ENCODE measurements at places on chromosomes 2 and 18. TPM values are rescaled to one million over a fixed set of nuclear protein-coding genes. Genes with fewer than 3 reads are reported as not detected.

The ASXL3 gene
- not detected for total RNA-seq

The CNTNAP5 gene
- total RNA-seq = not detected

The RAD51AP2 gene
- not detected for total RNA-seq

The SLC9A4 gene
- total RNA-seq = 0.07 TPM

The RETSAT gene
- total RNA-seq = 24.7 TPM

The TRAK2 gene
- total RNA-seq = 58.3 TPM

DNA sequence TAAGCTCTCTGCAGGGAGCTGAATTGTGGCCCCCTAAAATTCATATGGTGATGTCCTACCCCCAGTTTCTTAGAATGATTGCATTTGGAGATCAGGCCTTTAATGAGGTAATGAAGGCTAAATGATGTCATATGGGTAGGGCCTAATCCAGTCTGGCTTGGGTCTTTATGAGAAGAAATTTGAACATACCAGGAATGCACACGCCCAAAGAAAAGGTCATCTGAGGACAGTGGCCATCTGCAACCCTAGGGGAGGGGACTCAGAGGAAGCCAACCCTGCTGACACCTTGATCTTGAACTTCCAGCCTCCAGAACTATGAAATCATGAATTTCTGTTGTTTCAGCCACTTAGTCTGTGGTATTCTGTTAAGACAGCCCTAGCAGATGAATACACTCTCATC lies 426.7 kb downstream of the EPHA4 start:
- no peak for DNase-seq

DNA sequence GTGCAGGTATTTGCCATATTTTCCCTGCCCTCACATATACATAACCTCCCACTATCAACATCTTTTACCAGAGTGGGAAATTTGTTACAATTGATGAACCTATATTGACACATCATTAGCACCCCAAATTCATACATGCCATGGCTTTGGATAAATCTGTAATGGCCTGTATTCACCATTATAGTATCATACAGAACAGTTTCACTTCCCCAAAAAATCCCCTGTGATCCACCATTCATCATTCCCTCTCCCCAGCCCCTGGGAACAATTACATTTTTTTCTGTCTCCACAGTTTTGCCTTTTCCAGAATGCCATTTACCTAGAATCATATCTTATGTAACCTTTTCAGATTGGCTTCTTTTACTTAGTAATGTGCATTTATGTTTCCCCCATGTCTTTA lies 494.5 kb downstream of the RNF144A start:
- DNase-seq = no peak

- no peak for DNase-seq
Measured at GRCh38 chr18:27449104-27449503, 264.0 kb upstream of the CHST9 start.

GRCh38 chr2:198055716-198056115 lies 251.3 kb downstream of the PLCL1 start:
- DNase-seq = no peak

- DNase-seq = no peak
Measured at GRCh38 chr2:235143789-235144188, 192.0 kb downstream of the SH3BP4 start.

- DNase-seq = no peak
Measured at GRCh38 chr2:133541376-133541775, 26.9 kb downstream of the NCKAP5 start.

DNA sequence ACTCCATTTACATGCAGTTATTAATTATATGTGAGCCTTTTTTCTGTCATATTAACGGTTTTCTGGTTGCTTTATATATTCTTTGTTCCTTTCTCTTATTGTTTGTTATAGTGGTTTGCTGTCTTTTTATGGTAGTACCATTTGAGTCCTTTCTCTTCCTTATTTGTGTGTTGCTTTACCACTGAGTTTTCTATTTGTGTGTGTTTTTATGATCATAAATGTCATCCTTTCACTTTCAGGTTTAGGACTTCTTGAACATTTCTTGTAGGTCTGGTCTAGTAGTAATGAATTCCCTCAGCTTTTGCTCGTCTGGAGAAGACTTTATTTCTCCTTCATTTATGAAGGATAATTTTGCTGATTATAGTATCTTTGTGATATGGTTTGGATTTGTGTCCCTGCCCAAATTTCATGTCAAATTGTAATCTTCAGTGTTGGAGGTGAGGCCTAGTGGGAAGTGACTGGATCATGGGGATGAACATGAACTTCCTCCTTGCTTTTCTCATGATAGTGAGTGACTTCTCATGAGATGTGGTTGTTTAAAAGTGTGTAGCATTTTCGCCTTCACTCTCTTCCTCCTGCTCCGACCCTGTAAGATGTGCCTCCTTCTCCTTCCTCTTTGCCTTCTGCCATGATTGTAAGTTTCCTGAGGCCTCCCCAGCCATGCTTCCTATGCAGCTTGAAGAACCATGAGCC lies 11.5 kb downstream of the GCC2 start:
- no peak for DNase-seq

- DNase-seq = peak; percentile 34
Measured at GRCh38 chr18:76212960-76213359, 282.1 kb downstream of the ZNF516 start.
